ENCODE measurements at places on chromosomes 1 and 21. TPM values are rescaled to one million over a fixed set of nuclear protein-coding genes. Genes with fewer than 3 reads are reported as not detected.

DNA sequence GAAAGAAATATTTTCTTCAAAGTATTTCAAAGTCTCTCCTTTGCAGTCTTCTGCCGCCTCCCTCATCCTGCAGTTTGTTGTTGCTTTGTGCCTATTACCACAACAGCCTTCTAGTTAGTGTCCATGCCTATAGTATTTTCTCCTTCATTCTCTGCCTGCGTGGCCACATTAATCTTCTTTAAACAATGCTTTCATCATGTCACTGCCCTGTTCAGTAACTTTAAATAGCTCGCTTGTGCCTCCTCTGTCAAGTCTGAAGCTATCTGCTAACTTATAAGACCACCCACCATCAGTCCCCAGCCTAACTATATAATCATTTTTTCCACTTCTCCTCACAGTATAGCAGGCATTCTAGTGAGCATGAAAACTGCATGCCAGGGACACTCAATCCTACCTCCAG is 290.3 kb downstream of the PDE4B start:
- no peak overlapping the region for H3K27ac ChIP-seq
- no peaks in the 10 kb centered on the region for H3K36me3 ChIP-seq
- no peak for DNase-seq

- no peaks in the 10 kb centered on the region for H3K27me3 ChIP-seq
- H3K4me1 ChIP-seq = peaks cover 10% of the 10 kb centered on the region
- no peak for DNase-seq
- no peak overlapping the region for H3K4me3 ChIP-seq
Observed at GRCh38 chr21:46150491-46151121, 4.8 kb downstream of the FTCD start.

Gene IL24
- not detected for total RNA-seq

DNA sequence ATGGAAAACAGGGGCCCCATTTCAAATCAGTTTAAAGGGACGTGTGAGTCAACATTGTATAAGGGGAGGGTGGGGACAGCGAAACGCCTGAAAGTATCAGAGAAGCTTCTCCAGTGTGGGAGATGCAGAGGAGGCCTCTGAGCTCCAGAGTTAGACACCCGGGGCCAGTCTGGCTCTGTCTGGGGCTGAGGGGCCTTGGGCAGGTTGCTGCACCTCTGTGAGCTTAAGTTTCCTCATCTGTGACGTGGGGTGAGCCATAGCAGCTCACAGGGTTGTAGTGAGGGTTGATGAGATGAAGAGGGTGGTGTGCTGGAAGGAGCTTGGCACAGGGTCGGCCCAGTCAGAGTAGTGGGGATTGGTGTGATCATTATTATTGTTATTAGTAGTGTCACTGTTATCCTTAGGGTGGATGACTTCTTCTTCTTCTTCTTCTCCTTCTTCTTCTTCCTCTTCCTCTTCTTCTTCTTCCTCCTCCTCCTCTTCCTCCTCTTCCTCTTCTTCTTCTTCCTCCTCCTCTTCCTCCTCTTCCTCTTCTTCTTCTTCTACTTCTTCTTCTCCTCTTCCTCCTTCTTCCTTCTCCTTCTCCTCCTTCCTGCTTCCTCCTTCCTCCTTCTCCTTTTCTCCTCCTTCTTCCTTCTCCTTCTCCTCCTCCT is 282.0 kb downstream of the PTPRU start:
- DNase-seq = no peak
- H3K27ac ChIP-seq = no peak overlapping the region
- no peaks in the 10 kb centered on the region for H3K36me3 ChIP-seq
- peaks cover 17% of the 10 kb centered on the region for H3K4me1 ChIP-seq
- no peak overlapping the region for H3K4me3 ChIP-seq
- no peaks in the 10 kb centered on the region for H3K27me3 ChIP-seq

GRCh38 chr1:203328714-203329122 is 22.2 kb downstream of the FMOD start:
- peaks cover 9% of the 10 kb centered on the region for H3K27me3 ChIP-seq
- DNase-seq = peak; percentile 80
- H3K4me1 ChIP-seq = peaks cover 47% of the 10 kb centered on the region
- no peaks in the 10 kb centered on the region for H3K36me3 ChIP-seq

Gene GUCA2B
- not detected for total RNA-seq

DNA sequence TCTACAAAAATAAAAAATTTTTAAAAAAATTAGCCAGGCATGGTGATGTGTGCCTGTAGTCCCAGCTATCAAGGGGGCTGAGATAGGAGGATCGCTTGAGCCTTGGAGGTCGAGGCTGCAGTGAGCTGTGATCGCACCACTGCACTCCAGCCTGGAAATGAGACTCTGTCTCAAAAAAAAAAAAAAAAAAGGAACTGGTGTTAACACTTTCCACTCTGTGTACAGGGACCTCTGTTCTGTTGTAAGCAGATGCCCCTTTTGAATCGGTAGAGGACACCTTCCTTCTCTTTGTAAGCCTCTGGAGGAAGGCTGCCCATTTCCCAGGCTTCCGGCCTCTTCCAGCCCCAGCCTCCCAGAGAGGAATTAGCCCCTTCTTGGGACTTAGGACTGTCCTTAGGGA is 7.3 kb upstream of the C1orf210 start:
- no peak overlapping the region for H3K4me3 ChIP-seq
- no peak for DNase-seq
- H3K36me3 ChIP-seq = no peaks in the 10 kb centered on the region
- H3K27ac ChIP-seq = no peak overlapping the region
- H3K4me1 ChIP-seq = peaks cover 39% of the 10 kb centered on the region

Measured in neural progenitor cell (in vitro differentiated cells).